Fibroblast of skin of left biceps (primary cell): ENCODE measurements at places on chromosomes 3 and 15.

DNA sequence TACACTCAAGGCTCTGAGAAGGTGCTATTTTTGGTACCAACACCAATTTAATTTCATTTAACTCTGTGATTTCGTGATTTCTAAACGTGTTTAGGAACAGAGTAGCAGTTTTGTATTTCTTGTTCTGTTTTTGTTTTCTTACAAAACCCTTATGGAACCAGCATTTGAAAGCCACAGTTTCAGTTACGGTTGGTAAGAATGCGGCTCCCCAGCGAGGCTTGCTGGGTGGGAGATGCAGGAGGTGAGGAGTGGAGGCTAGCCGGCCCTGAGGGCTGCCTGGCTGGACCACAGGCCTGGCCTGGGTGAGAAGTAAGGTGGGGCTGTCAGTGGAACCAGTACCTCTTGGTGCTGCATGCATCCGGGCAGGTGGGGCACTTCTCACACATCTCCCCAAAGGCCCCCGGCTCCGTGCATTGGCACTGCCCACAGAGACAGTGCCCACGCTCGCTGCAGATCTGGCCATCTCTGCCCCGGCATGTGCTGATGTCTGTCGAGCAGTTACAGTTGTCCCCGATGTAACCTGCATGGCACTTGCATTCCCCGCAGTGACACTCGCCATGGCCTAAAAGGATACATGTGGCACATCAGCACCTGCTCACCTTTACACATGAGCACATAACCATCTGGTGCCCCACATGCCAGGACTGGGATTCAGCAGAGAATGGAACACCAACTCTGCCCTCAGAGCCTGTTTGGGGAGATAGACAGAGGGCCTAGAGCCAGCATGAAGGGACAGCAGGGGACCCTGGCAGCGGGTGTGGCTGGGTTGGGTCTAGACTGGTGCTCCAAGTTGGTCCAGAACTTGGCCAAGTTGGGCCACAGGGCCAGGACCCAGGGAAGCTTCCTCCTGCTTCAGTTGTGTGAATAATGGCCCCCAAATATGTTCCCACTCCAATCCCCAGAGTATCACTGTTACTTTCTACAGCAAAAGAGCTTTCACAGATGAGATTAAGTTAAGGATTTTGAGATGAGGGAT, 43.4 kb downstream of the UMPS start:
- DNase-seq: no peak

DNA sequence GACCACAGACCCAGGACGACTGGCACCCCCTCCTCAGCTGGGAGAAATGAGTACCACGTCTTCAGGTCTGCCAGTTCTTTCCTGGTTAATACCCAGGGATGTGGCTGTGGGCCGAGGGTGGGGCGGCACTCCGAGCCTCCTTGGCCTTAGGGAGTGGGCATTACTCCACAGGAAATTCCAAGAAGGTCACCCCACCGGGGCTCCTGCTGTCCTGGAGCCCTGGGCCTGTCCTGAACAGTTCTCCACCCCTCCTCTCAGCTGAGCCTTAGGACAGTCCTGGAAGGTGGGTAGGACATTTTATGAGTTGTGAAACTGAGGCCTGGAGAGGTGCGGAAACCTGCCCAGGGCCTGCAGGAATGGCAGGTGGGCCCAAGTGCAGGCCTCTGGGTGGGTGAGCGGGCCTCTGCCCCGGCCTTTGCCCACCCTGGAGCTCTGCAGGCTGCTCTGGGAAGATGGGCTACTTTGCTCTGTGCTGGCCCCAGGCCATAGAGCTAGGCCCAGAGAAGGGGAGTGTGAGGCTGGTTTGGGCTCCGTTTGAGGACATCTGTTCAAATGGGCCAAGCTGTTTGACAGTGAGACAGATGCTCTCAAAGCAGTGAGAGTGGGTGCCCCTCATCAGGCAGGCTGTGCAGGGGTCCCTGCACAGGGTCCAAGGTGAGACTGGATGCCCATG, 103.1 kb downstream of the TMEM266 start:
- no peak for DNase-seq

GRCh38 chr3:17749281-17749680, 6.8 kb upstream of the TBC1D5 start:
- no peak for DNase-seq

GRCh38 chr3:171334465-171334811, 125.8 kb downstream of the TNIK start:
- DNase-seq: no peak

- no peak for DNase-seq
Measured at GRCh38 chr15:72136170-72137051, 18.2 kb downstream of the SENP8 start.

- DNase-seq: no peak
Measured at GRCh38 chr3:17021614-17022013, 136.9 kb downstream of the PLCL2 start.

- no peak for DNase-seq
Measured at GRCh38 chr3:170220871-170221270, 1.4 kb upstream of the PRKCI start.

GRCh38 chr3:8610951-8611350, 33.6 kb downstream of the SSUH2 start:
- no peak for DNase-seq

DNA sequence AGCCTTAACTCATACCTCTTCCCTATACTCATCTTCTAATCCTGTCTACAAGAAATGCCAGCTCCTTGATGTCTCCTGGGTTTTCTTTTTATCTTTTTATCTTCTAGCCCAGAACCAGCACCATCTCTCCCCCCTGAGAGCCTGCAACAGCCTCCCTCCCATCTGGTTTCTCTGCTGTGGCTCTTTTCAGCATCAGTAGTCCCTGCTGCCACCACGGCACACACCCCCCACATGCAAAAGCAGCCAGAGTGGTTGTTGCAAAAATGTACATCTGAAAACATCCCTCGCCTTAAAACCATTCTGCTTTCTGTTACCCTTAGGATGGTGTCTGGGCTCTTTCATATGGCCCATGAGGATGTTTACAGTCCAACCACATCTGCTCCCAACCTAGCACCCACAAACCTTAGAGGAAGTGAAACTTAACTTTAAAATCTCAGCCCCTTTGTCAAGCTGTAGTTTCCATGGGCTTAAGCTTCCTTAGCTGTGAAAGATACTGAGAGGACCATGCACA, 775 bp downstream of the TTC21A start:
- no peak for DNase-seq

DNA sequence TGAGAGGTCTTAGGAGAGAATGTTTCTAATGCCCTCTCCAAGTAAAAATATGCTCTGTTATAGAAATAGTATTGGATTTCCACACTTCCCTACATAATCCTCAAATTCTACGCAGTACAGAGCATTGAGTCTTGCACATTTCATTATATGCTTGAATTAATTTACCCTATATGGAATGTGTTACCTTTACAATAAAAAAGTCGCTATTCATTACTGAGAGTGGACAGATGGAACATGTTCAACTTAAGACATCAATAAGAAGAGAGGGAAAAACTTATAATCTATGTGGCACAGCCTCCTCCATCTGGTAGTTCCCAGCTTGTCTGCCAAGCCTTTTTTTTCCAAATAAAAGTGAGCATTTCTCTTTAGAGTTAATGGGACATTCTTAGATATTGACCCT, 417.9 kb downstream of the MECOM start:
- no peak for DNase-seq

DNA sequence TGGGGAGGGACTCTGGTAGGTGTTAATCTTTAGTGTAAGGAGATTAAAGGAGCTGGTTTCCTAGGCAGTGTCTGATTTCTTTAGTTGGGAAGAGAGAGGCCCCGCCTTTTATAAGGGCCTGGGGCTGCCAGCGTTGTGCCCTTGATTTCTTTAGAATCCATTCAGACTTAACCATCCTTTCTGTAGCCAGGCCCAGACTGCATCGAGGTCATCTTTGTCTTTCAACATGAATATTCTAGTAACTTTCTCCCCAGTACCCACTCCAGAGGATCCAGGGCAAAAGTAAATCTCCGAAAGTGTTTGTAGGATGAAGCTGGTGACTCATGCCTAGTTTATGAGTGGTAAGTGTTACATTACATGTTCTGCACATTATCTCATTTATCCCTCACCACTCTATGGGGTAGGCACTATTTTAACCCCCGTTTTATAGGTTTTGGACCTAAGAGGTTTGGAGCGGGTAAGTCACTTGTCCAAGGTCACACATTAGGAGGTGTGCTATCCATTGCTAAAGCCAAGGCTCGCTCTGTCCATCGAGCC, 11.8 kb upstream of the USP3 start:
- DNase-seq: no peak

DNA sequence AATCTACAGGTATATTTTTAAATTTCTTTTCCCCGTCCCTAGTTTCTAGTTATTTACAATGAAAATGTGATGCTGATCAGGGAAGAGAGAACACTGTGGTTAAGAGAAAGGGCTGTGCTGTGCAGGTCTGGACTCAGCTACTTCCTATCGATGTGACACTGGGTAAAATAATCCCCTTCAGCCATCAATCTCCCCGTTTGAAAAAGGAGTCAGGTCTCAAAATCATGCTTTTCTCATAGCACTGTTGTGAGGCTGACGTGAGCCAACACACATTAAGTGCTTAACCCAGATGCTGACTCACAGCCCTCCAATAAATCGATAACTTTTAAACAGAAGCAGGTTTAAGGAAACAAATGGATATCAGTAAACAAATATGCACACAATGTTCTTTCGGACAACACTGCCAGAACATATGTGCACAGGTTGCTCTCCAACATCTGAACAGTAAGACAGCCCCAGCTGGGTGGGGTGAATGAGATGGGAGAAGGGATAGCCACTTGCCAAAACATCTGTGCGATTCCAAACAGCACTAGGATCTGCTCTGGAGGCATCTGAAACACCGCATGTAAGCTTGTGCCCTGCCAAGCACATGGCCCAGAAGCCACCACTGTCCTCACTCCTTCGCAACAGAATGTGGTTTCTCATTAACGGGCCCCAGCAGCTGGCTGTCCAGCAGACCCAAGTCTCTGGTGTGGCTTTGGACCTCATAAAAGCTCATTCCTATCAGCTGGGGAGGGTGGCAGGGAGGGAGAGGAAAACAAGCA, 143.2 kb upstream of the PRICKLE2 start:
- no peak for DNase-seq

DNA sequence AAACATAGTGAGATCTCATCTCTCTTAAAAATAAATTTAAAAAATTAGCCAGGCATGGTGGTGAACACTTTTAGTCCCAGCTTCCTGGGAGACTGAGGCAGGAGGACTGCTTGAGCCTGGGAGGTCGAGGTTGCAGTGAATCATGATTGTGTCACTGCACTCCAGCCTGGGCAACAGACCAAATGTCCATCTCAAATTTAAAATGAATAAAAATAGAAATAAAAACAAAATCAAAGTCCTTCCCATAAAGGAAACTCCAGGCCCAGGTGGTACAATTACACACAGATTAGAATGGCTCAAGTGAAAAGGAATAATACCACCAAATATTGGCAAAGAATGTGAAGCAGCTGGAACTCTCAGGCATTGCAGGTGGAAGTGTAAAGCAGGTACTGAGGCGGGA, 19.3 kb upstream of the ATP10A start:
- no peak for DNase-seq

DNA sequence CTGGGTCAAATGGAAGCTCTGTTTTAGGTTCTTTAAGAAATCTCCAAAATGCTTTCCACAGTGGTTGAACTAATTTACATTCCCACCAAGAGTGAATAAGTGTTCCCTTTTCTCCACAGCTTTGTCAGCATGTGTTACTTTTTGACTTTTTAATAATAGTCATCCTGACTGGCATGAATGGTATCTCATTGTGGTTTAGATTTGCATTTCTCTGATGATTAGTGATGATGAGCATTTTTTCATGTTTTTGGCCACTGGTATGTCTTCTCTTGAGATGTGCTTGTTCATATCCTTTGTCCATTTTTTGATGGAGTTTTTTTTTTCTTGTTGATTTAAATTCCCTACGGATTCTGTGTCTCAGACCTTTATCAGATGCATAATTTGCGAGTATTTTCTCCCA, 745.0 kb upstream of the BCHE start:
- peak; percentile 54 for DNase-seq

- no peak for DNase-seq
Measured at GRCh38 chr15:64251121-64251520, 88.3 kb upstream of the PPIB start.

- DNase-seq: no peak
Measured at GRCh38 chr3:188360364-188360881, 206.5 kb downstream of the LPP start.

DNA sequence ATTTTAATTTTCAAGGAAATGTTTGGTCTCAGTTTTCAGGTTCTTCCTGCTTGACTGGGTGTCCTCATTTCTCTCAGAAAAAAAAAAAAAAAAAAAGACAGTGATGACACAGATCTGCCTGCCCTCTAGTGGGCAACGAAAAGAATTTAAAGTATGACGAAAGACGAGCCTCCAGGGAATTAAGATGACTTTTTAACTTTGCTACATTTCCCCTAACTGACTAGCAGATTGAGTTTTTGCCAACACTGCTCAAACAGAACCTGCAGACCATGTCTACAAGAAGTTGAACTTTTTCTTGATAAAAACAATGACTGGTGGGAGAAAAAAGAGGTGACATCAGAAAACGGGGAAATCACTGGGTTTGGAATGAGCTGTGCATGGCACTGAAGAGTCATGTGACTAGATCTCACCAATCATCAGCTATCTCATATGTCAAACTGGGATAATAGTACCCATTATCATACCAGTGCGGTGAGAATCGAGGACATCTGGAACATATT, 40.8 kb downstream of the EOMES start:
- DNase-seq: peak; percentile 79

- no peak for DNase-seq
Measured at GRCh38 chr15:31397851-31398661, 71.4 kb downstream of the KLF13 start.

DNA sequence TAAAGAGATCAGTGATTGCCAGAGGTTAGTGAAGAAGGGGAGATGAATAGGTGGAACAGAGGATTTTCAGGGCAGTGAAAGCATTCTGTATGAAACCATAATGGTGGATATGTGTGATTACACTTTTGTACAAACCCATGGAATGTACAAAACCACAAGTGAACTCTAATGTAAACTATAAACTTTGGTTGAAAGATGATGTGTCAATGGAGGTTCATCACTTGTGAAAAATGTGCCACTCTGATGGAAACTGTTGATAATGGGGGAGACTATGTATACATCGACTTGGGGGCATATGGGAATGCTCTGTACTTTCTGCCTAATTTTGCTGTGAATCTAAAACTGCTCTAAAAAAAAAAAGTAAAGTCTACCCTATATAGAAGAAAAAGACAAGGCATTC, 68.7 kb upstream of the ARHGEF3 start:
- no peak for DNase-seq

- DNase-seq: no peak
Measured at GRCh38 chr3:12993517-12994356, 79.5 kb downstream of the IQSEC1 start.

DNA sequence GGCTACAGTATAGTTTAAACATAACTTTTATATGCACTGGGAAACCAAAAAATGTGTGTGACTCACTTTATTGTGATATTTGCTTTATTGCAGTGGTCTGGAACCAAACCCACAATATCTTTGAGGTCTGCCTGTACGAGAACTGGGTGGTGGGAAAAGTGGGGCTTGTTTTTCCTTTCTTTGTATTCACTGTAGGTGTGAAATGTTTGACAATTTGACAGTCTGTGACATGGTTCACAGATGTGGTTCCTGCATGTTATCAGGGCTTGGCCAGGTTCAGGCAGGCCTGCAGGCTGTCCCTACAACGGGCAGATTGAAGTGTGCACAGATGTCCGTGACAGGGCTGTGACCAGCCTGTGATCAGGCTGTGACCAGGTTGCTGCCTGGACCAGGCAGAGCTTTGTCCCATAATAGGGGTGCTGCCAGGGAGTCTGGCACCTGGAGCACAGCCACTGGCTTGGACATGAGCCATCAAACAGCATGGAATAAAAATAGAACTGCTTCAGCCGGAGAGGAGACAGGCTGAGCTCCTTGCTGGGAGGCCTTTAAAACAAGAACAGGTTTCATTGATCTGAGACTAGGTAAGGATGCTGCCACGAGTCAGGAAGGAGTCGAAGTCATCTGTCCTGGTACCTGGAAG, 61.0 kb downstream of the KLF13 start:
- DNase-seq: no peak
